ENCODE measurements at places on chromosomes 1 and 21.
A peak's percentile ranks its signal among the peaks of the same experiment; 100 is the strongest.

DNA sequence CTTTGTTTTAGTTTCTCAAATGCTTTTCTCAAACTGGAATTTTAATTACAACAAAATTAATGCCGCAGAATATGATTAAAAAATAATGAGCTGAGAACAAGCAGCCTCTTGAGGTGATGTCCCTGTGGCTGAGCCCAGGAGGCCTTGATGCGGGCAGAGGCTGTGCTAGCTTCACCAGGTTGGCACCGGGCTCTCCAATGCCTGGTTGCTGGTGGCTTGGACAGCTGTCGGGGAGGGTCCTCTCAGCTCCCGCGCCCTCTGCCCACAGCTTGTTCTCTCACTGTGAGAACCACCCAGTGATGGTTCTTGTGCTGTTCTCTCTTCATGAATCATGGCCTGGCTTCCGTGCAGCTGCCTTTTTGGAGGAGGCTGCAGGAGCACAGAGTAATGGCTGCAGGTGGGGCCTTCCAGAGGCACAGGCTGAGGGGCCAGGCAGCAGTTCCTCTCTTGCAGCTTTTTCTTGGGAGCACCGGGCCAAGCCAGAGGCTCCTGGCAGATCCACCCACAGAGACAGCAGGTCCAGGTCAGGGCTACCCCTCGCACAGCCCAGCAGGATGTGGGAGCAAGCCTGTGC, 156.3 kb downstream of the PCBP3 start:
- DNase-seq = no peak

- DNase-seq = no peak
Observed at GRCh38 chr21:14405962-14406361, 23.0 kb upstream of the HSPA13 start.

DNA sequence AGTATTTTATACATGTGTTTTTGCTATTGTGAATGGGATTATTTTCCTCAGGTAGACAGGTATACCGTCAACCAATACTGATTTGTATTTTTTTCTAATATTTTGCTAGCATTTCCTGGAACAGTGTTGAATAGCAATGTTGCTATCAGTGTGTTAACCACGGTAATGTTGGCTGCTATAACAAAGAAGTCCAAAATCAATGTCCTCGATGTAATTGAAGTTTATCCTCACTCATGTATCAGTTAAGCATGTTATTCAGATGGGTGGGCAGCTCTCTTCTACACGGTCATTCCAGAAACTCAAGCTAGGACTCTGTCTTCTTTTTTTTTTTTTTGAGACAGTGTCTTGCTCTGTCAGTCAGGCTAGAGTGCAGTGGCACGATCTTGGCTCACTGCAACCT, 24.3 kb downstream of the DOP1B start:
- no peak for DNase-seq

GRCh38 chr1:173451981-173452380, 25.2 kb upstream of the PRDX6 start:
- DNase-seq = no peak

DNA sequence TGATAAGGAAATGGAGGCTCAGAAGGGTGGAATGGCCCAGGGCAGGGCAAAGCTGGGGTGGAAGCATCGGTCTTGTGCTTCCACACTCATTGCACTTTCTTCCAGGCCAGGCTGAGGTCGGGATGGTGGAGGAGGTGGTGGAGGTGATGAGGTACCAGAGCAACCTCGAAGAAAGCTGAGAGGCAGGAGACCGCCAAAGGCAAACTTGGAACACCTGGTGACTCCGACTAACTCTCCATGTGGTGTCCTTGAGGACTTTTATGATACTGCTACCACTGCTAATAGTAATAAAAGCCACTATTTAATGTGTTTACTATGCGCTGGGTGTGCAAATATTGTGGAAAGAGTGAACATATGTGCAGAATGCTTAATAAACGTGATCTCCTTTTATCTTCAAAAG, 16.9 kb upstream of the BTG2 start:
- peak; percentile 19 for DNase-seq

DNA sequence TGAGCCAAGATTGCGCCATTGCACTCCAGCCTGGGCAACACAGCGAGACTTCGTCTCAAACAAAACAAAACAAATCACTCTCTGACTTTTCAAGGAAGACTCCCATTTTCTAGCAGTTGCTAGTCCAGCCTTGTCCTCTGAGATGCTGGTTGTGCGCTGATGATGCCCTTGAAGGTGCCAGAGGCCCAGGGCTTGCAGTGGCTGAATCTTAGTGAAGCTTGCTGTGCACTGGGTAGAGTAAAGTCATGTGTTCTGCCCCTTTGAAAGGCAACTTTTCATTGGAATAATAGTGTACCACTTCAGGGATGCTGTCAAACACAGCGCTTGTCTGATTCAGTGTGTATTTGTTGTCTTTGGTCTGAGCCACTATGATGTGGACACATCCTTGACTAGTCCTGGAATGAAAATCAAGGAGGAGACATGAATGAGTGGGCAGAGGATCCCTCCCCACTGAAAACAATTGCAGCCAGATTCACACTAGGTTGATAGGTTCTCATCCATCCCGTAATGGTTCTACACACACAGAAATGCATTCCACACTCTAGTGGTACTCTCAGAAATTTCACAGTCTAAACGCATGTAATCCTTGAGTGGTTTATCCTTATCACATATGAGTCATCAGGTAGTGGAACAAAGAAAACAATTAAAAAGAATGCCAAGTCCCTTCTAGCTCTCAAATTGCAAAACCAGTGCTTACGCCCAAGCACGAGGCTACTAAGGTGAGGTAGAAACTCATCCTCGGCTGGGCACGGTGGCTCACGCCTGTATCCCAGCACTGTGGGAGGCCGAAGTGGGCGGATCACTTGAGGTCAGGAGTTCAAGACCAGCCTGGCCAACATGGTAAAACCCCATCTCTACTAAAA, 17.8 kb upstream of the TDRD10 start:
- no peak for DNase-seq

GRCh38 chr1:244603498-244603897, 49.4 kb upstream of the DESI2 start:
- DNase-seq = peak; percentile 53

DNA sequence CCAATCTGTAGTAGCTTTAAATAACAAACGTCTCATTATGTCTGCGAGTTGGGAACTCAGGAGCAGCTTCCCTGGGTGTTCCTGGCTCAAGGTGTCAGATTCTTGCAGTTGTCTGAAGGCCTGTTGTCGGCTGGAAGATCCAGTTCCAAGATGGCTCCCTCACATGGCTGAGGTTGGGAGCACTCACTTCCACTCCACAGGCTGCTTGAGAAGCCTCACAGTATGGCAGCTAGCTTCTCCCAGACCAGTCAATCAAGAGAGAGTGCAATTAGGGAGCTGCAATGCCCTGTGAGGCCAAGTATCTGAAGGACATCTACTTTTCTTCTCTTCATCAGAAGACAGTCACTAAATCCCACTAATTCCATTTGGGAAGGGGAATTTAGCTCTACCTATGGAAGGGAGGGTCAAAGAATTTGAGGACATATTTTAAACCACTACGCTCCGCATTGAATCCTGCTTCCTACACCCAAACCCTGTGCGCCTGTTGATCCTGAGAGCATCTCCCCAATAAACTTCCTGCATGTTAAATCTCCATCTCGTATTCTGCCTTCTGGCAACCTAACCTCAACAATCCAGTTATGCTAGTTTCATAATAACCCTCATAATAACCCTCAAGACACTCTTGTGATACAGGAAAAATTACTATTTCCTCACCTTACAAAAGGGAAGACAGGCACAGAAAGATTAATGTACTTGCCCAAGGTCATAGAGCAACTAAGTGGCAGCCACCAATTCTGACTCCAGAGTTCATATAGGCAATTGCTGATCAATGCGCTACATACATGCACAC, 3.6 kb upstream of the VPS26C start:
- DNase-seq = no peak

GRCh38 chr1:55584526-55585401, 369.6 kb upstream of the USP24 start:
- no peak for DNase-seq

DNA sequence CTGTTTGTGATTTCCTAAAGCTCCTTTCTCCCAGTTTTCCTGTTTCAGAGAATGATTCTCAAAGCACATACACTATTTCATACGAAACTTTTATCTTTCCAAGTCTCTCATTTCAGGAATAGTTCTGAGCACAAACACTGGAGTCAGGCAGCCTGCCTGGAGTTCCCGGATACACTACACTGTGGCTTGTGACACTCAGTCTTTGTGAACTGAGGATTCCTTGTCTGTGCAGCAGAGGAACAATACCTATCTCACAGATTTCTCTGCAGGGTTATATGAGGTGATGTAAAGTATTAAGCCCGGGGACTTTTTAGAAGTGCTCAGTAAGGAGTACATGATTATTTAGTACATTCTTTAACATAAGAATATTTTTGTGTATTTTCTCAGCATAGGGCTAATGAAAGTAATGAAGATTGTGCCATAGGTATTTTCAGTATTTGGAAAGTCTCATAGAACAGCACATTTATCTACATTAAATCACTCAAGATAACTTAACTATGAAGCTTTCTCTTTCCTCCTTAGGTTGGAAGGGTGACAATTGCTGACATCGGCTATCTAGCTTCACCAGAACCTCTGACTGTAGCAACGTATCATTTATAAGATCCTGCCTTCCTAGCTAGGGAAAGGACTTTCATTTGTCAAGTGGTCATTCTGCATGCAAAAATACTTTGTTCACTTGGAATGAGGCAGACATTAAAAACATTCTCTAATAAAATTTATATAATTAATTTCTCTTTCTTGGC, 12.9 kb downstream of the GBP2 start:
- no peak for DNase-seq

DNA sequence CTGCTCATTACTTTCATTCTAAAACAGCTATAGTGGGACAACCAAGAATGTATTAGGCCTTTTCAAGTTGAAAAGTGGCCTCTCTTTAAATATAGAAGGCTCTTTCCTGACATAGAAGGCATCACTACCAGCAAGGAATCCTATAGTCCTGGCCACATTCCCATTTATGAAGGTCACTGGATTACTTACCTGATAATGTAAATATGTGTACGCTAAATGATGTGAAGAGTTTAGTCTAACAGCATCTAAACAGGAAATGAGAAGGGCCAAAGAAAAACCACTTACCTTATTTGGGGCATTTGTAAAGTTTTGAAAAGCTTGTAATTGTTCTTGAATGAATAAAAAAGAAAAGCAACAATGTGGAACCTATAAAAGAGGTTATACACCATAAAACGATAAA, 24.7 kb downstream of the PRKACB start:
- DNase-seq = no peak

GRCh38 chr1:202807926-202808757, at the start of gene KDM5B:
KDM5B (minus strand) TSS chr1:202808421; CDS start chr1:202808305, 116 bp downstream.
- DNase-seq = peak; percentile 66

- DNase-seq = peak; percentile 77
Observed at GRCh38 chr1:9628541-9629444, 22.7 kb upstream of the PIK3CD start.

DNA sequence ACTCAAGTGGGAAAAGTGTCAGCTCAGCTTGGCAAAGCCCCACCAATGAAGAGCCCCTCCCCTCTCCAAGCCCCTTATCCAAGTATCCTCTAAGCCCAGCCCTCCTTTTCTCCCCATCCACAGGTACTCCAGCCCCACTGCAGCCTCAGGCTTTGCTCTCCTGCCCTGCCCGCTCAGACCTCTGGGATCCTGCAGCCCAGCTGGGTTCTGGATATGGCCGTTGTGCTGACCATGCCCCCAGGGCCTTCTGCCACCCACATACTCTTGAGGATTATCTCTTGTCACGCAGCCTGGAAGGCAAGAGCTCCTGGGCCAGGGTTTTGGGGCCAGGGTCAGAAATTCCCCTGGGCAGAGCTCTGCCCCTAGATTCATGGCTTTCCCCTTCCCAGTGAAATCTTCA, 4.7 kb downstream of the SHISA4 start:
- DNase-seq = no peak

DNA sequence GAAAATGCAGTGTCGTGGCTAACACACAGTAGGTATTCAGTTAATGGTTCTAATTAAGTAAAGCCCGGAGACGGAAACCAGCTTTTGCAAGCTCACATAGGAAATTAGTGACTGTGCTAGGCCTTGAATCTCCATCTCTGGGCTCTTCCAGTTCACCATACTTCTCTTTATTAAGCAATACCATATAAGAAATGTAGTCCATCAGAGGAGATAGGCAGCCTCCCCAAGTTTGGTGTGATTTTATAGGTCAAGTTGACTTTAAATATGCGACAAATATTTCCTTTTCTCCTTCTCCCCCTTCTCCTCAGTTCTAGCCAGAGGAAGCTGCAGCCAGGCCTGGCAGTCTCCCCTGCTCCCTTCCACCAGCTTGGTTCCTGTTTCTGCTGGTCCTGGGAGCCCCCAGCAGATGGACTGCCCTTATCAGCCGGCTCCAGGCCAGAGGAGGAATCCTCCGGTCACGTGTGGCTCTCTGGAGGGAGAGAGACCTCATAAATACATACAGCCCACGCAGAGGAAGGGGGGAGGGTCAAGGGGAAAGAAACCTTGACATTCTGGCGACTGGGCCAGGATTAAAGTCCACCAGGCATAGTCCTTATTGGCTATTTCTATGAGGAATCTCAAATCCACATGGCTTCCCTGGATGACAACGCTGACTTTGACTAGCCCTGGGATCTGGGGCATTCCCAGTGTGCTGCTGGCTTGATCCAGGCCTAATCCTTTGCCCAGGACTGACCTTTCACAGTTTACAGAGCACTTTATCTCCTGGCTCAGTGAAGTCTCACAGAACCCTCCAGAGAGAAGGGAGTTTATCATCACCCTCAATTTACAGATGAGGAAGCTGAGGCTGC, 115.1 kb upstream of the JUN start:
- DNase-seq = no peak

DNA sequence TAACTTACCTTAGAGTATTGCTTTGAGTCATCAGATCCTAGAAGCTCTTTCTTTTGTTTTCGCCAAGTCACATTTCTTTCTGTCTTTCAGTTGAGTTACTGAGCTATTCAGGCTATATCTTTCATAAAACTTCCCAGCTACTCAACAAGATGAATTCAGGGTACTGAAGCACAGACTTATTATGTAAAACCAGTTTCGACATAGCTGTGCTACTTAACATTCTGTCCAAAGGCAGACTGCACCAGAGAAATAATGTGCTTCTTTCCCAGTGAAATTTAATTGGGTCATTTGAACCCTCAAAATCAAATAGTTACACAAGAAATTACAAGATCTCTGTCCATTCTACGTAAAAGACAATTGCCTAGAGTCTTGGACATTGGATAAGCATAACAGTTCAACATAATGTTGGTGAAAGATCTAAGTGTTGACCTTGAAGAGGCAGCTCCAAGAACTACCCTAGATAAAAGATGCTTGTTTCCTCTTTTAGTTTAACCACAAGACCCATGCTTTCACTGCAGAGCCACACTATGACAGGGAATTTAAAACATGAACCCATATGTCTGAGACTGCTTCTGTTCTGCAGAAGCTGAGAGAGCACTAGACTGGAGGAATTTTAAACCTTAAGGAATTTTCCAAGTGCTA, 163.2 kb downstream of the LRRC40 start:
- DNase-seq = no peak

- no peak for DNase-seq
Observed at GRCh38 chr1:52056937-52057231, 789 bp downstream of the BTF3L4 start.

- DNase-seq = no peak
Observed at GRCh38 chr21:34154878-34155277, 81.5 kb downstream of the MRPS6 start.

Measured in CD4-positive, alpha-beta T cell treated with Interleukin-10 for 1 hour (primary cell).